ENCODE measurements at places on chromosomes 5 and 9.

- DNase-seq = no peak
Observed at GRCh38 chr9:122883125-122883524, 22.0 kb downstream of the RC3H2 start.

DNA sequence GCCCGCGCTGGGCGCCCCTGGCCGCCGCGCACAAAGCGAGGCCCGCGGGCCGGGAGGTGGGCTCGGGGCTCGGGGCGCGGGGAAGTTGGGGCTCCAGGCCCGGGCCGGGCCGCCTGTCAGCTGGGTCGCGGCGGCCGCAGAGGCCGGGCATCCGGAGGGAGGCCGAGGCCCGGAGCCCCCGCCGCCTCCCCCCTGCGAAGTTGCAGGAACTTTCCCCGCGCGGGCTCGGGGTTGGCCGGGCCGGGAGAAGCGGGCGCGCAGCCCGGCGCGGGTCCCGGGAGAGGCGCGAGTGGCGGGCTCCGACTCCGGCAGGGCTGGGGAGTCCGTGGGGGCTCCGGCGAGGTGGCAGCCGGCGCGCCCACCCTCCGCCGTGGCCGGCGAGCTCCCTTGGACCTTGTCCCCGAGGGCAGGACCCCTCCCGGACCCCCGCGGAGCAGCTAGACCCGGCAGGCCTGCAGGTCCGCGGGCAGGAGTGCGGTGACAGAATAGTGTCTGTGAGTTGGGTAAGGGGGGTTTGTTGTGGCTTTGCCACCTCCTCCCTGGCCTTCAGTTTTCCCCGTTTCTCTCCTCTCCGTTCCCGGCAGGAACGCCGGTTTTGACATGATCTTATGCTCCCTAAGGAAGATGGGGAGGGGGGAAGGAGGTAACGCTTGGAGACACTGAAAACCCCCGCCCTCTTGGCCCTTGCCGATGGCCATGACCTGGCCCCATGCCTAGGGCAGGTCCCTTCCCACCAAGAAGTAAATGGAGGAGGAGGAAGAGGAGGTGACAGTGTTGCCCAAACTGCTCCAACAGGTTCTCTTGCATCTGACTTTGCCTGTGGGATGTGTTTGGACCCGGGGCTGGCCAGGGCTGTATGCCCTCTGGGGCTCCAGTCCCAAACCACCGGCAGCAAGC, 942 bp downstream of the PHF2 start:
- DNase-seq = peak; percentile 33

- DNase-seq = no peak
Observed at GRCh38 chr9:133140174-133140505, 19.1 kb upstream of the RALGDS start.

GRCh38 chr5:93100428-93100827, 480.6 kb downstream of the NR2F1-AS1 start:
- DNase-seq = no peak

DNA sequence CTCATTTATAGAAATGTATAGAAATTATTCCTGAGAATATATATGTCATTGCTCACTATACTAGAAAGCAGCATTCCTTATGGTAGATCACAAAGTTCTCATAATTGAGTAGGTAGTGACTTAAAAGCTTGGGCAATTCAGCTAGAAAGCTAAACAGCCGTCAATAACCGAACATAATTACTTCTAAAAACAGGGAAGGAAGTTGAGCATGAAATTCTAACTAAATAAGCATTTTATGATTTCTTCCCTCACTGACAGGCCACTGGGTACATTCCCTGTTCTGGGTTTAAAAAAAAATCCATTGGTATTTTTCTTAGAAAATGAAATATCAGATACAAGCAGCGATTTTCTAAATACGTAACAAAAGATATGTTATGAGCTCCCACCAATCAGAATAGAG, 91.1 kb upstream of the DAB2 start:
- no peak for DNase-seq

DNA sequence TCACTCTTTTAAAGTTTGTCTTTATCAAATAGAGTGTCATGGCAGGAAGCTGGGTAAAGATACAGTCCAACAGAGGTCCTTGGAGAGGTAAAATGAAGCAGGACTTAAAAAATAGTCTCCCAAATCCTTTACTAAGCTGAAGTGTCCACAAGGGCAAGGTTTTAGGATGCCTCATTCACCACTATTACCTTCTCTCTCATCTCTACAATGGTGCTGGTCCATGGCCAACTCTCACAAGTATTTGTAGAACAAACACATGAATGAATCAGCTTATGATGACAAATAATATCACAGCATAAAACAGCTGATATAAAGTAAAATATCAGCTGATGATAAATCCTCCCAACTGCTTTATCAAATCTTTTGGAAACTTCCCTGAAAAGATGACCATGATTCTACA, 162.3 kb upstream of the ZNF462 start:
- no peak for DNase-seq

DNA sequence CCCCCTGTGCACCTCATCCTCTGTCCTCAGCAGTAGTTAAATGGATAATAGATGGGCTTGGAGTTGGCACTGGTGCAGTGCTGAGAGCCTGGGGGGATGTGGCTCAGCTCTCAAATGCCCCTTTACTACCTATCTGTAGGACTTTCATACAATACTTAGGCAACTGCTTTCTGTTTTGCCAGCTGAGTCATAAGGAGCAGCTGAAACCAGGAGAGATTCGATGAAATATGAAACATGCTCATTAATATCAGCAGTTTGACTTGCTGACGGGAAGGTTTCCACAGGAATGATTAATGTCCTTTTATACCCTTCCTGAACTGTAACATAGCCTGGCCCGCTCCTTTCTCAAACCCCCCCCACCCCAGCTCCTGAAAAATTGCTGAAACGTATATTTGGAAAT, 142.6 kb downstream of the SAXO1 start:
- no peak for DNase-seq

GRCh38 chr9:115386963-115387770, 269.2 kb upstream of the TNC start:
- DNase-seq = no peak

DNA sequence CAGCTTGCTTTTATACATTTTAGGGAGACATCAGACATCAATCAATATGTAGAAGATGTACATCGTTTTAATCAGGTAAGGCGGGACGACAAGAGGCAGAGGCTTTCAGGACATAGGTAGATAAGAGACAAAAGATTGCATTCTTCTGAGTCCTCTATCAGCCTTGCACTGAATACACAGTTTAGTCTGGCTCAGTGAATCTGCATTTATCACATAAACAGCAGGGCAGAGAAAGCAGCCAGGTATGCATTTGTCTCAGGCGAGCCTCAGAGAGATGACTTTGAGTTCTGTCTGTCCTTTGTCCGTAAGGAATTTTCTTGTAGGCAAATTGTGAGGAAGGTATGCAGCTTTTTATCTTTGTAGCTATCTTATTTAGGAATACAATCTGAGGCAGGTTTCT, 202.8 kb upstream of the TAS2R1 start:
- DNase-seq = no peak

- DNase-seq = no peak
Observed at GRCh38 chr9:129551393-129551973, 69.4 kb downstream of the C9orf50 start.

- no peak for DNase-seq
Observed at GRCh38 chr5:67771221-67771620, 444.3 kb upstream of the PIK3R1 start.

- DNase-seq = no peak
Observed at GRCh38 chr9:130421802-130422276, 22.9 kb upstream of the ASS1 start.

DNA sequence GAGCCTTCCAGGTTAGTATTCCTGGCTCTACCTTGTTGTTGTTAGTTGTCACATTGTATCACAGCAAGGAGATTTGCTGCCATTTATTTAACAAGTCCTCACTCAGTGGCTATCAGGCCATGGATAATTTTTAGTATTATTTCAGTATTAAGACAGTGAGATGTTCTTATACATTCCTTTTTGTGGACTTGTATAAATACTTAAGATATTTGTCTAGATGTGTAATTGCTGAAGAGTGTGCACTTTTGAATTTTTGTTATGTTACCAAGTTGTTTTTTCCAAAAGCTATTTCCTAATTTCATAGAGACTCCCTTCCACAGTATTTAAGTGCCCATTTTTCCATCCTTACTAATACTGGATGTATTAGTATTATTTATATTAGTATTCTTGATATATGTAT, 22.0 kb downstream of the SLC36A1 start:
- DNase-seq = no peak

DNA sequence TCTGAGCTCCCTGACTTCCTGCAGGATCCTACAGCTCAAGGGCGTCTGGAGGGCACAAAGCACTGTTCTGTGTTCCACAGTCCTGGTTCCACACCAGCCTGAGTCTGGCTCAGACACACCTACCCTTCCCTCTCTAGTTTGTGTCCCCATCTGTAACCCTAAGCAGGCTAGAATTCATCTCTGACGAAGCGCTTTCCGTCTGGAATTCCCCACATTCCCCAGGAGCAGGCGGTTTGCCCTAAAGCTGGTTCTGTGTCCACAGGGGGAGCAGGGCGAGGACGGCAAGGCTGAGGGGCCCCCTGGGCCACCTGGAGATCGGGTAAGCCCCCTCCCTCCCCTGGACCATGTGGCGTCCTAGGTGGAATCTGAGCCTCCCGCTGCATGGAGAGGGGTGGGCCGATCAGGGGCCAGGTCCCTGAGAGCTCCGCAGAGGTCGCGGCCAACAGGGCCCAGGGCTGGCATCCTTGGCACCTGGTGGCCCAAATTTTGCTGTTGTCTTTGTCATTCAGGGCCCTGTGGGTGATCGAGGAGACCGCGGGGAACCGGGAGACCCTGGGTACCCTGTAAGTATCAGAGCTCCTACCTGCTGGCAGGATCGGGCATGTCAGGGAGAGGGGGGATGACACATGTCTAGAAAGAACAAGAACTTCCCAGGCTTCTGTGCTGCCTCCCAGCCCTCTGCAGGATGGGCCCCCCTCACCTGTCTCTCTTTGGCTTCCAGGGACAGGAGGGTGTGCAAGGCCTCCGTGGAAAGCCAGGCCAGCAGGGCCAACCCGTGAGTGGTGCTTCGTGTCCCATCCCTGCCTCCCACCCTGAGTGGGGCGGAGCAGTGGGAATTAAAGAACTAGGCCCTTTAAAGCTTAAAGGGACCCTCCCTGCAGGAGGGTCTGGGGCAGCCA, 34.5 kb upstream of the ORM1 start:
- no peak for DNase-seq

DNA sequence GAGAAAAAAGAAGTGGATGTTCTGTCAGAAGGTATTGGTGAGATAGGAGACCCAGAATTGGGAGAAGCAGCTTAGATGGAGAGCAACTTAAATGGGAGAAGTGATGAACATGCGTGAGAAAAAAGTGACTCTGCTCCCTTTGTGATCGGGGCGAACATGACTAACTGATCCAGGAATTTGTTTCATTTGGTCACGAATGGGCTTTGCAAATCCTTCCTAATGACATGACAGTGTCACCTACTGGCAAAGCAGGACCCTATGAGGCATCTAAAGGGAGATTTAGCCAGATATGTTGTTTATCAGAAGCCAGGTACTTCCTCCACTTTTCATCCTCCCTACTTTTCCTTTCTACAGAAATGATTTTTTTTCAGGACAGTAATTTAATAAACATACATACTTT, 787.4 kb upstream of the RGMB start:
- no peak for DNase-seq

DNA sequence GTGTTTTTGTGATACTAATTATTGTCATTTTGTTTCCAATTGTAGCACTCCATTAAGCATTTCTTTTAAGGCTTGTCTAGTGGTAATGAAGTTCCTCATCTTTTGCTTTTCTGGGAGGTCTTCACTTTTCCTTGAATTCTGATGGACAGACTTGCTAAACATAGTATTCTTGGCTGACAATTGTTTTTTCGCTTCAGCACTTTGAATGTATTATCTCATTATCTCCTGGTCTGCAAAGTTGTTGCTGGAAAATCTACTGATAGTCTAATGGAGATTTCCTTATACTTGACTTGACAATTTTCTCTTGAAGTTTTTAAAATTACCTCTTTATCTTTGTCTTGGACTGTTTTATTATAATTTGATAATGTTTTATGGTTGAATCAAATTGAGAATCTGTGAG, 147.5 kb downstream of the FAM174A start:
- no peak for DNase-seq

DNA sequence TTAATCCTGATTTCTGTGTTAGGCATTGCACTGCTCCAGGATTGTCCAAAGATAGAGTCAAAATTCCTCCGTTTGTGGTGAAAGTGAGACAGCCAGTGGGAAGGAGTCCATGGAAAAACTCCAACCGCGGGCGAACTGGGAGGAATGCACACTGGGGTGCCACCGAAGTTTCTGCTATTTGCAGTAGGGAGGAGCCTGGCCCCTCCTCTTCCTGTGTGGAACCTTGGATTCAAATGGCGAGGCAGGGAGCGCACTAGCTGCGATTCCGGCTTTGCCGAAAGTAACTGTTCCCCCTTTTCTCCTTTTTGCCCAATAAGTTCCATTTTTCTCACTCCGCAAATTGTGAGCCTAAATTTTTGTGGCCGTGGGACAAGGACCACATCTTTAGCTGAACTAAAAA, 9.3 kb downstream of the BAAT start:
- DNase-seq = no peak

- no peak for DNase-seq
Observed at GRCh38 chr9:84898188-84898587, 228.7 kb downstream of the NTRK2 start.

DNA sequence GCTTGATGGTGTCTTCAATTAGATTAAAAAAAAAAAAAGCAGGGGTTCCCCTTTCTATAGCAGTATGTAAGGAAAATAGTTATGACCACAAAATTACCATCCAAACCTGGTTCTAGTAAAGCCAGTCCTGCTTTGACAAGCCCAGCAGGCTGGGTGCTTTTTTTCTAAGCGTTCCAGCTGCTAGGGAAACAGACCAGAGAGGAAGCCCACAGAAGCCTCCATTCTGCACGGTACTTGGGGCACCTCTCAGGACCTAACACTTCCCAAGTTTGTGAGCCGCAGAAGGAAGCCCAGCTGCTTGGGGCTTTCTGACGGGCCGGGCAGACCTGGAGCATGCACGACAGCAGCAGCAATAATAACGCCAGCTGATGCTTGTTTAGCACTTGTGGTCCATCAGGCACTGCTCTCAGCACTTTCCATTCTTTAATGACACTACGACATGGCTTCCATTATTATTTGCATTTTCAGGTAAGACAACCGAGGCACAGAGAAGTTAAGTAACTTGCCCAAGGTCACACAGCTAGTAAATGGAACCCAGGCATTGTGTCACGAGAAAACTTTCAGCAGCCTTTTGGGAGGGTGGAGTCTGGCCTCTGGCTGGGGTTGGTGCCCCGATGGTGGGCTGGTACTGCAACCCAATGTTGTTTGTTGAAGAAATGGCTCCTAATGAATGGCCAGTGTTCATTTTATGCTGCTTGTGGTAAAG, 15.4 kb downstream of the LMX1B start:
- no peak for DNase-seq

- no peak for DNase-seq
Observed at GRCh38 chr5:135211083-135211790, 177.2 kb upstream of the PITX1 start.

- DNase-seq = no peak
Observed at GRCh38 chr5:73151766-73152410, 21.1 kb upstream of the TMEM174 start.

GRCh38 chr5:99004960-99005359, 76.2 kb upstream of the CHD1 start:
- DNase-seq = no peak

DNA sequence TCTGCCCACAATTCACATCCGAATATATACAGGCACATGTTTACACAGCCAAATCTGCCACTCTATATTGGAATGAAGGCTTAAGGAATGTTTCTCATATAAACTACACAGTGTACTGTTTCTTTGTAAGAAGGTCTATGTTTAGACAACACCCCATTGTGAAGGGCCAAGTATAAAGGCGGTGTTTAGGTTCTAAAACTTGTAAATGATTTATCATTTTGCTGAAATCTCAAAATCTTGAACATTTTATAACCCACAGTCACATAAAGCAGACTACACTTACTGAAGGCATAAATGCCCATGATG, 94.0 kb downstream of the ZNF608 start:
- no peak for DNase-seq

GRCh38 chr9:30060976-30061375, 2323.5 kb upstream of the ACO1 start:
- no peak for DNase-seq
